Central memory CD4-positive, alpha-beta T cell (primary cell): ENCODE measurements at places on chromosomes 11 and 22.

GRCh38 chr22:49660794-49661781, 166.6 kb downstream of the BRD1 start:
- DNase-seq = no peak

GRCh38 chr11:18229501-18229900, 7.1 kb downstream of the SAA4 start:
- no peak for DNase-seq

DNA sequence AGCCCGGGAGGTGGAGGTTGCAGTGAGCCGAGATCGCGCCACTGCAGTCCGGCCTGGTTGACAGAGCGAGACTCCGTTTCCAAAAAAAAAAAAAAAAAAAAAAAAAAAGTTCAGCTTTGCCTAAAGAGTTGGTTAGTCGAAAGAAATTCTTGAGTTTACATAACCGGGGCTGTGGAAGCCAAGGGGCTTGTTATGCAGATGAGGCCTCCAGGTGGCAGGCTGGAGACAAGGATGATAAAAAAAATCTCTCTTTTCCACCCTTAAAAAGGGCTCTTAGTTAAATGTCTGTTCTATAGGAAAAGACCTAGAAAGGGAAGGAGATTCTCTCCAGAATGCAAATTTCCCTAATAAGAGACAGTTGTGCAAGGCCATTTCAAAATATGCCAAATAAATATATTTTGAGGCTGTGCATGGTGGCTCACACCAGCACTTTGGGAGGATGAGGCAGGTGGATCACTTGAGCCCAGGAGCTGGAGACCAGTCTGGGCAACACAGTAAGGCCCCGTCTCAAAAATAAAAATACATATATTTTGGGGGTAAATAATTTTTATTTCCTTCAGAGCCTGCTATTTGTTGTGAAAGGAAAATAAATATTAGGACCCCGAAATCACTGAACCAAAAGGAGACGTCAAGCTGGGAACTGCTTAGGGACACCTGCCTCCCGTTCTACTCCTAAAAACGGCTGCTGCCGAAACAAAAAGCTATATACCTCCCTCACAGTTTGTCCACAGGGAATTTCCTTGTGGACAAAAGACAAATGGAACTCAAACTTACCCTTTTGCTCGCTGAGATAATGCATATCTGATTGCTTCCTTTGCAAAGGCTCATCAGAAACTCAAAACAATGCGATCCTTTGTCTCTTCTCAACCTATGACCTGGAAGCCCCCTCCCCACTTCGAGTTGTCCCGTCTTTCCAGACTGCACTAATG, 2.4 kb upstream of the IFITM2 start:
- peak; percentile 59 for DNase-seq

GRCh38 chr11:8341996-8342395, 78.3 kb upstream of the LMO1 start:
- DNase-seq = no peak

- DNase-seq = no peak
These were observed 93.6 kb downstream of the MPPED1 start for GRCh38 chr22:43505423-43505822.

- peak; percentile 34 for DNase-seq
These were observed 12.8 kb upstream of the CLPB start for GRCh38 chr11:72446929-72447769.

DNA sequence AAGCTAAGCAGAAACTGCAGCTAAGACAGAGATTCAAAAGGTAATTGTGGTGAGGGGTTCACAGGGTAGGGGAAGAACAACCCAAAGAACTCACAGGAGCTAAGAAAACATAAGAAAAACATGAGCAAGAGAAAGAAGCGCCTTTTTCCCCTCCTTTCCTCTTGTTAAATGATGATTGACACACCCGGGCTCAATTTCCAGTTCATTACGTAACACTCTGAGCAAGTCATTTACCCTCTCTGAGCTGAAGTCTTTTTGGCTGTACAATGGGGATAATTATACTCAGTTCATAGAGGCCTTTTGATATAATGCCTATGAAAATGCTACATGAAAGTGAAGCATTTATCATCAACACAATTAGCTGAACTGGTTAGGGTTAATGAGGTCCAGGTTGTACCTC, 17.2 kb downstream of the LRP4 start:
- DNase-seq = no peak

DNA sequence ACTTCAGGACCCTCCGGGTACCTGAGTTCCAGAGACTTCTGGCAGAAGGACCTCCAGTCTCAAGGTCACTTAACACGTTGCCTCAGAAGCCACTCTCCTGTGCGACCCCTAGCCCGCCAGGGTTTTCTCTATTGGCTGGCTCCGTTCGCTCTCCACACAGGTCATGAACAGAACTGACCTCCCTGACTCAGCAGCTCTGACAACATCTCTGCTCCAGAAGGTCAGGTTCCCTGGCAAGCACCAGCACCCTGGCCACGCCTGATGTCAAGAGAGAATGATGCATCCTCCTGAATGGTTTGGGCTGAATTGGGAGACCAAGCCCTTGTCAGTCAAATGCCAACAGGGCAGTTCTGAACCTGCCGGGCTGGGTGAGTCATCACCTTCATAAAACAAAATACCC, 84.3 kb upstream of the TMEM45B start:
- no peak for DNase-seq

DNA sequence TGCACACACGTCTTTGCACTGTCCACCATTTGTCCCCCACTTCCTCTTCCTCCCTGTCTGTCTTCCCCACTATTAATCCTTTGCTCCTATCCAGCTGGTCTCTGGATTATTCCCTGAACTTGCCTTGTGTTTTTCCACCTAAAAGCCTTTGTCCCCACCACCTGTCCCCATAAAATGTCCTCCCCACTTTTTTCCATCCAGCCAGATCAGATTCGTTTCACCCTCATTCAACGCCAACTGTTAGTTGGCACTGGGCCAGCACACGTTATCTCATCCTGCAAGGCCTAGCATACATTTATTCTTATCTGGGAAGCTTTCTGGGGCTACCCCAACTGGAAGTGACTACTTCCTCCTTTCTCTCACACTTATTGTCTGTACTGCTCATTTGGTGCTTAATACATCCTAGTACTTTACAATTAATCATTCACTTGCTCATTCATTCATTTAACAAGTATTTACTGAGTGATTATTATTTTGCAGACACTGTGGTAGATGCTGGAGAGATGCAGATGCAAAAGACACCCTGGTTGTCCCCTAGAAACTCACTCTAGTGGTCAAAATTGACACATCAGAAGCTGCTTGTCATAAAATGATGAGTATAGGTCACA, 96.2 kb downstream of the RASSF10 start:
- no peak for DNase-seq

DNA sequence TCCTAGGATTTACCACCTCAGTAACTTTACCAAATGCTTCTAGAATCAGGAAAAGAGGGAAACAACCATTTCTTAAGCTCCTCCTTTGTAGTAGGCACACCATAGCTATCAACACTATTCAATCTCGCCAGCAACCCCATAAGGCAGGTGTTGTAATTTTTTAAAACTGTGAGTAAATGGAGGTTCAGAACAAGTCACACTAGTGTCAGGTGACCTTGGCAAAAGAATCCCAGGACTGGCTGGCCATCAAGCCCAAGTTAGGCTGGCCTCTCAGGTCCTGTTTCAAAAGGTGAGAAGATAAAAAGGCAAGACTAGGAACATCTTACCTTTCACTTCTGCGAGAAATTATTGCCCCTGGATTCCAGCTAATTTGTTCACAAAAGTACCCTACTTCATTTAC, 713 bp downstream of the TOP3B start:
- DNase-seq = no peak

GRCh38 chr11:105553025-105553424, 56.8 kb upstream of the GRIA4 start:
- DNase-seq = no peak

DNA sequence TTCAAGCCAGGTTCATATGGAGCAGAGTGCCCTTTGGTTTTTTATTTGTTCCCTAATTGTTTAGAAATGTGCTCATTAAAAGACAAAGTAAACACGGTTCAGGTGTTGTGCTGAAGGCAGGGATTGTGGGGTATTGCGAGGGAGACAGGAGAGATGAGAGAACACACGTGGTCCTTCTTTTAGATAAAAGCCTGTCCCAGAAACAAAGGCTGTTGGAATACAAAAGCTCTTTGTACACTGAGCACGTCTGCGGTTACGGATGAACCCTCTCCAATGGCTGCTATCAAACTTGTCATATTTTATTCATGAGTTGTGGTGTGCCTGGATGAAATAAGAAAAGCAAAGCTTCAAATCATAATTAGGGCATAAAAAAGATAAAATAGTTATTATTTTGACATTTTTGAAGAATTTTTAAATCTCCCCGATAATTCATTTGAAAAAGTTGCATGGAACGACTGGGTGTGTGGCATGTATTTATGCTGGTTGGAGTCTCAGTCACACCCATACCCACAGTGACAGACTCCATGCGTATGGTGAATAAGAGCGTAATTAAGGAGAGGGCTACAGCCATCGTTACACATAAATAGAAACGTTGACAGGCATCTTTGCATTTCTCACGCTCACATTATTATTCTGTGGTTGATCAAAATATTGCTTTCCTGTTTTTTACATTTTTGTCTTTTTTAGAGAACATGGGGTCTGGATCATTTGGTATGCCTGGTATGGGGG, 92.9 kb downstream of the NELL1 start:
- DNase-seq = no peak

GRCh38 chr11:29623144-29623722, 393.6 kb downstream of the KCNA4 start:
- DNase-seq = no peak

DNA sequence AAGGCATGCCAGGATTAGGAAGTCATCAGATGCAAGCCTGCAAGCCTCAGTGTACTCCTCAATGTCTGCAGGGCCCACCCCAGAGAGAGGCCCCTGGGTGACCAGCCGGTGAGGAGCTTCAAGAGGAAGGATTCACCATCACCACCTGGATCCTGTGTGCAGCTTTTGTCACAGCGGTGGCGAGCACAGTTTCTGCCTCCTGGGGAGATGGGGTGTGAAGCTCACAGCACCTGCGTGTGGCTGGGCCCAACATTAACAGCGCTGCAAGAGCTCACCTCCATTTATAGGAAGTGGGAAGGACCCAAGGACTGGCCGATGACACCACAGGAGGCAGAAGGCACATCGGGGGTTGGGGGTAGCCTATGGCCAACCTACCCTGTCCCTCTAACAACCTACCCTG, 235.3 kb downstream of the CTTN start:
- DNase-seq = no peak

DNA sequence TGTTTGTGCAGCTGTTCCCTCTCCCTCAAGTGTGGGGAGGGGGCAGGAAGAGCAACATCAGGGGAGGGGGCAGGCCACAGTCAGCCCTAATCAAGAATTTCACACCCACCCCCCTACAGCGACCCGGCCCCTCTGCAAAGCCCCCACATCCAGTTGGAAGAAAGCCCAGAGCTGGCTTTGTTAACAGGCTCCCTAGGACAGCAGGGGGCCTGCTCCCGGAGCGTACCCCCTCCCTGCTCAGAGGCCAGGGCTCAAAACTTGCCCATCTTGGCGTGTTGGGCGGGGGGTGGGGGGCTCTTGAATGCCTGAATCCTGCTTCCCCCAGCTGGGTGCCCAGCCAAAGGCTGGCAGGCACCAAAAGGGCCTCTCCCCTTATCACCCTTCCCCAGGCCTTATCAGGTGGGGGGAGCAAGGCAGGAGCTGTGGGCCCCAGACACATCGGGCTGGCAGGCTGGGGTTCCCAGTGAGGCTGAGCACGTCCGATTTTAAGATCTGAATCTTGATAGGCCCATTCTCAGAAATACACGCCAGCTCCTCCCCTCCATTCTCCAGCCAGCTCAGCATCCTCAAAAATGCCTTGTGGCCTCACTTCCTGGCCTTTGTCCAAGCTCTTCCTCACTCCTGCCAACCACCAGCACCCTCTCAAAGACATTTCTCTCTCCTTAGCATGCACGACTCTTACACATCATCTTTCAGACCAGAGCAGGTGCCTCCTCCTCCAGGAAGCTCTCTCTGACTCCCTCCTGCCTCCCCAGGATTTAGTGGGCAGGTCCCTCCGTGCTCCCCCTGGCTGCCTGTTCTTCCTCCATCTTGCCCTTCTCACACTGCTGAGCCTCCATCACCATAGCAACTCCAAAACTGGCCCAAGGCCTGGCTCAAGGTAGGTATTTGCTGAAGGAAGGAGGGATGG, 384.8 kb downstream of the MN1 start:
- DNase-seq = no peak

DNA sequence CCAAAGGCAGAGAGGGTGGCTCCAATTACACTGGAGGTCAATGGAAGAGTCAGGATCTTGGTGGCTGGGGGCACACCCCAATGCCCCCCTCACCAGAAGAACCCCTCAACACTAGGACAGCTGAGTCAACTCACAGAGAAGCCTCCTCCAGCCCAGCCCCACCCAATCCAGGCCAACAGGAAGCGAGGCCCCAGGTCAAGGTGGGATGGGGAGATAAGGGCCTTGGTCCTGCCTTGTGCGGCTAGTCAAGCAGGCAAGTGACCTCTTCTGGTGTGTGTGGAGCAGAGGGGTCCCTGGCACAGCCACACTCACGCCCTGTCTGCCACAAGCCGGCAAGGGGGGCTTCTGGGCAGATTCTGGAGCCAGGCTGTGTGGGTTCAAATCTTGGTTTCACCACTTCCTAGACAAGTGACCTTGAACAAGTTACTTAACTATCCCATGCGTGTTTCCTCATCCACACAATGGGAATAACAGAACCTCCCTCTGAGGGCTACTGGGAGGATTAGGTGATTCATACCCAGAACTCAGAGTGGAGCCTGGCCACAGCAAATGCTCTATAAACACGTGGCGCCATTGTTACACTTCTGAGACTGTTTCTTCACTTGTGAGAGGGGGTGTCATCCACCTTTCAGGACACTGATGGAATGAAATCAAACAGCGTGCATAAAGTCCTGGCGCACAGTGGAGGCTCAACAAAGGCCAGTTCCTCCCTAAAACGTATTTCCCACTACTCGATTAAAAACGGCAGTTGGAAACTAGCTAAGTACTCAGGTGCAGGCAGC, 3.2 kb downstream of the TTLL12 start:
- no peak for DNase-seq

DNA sequence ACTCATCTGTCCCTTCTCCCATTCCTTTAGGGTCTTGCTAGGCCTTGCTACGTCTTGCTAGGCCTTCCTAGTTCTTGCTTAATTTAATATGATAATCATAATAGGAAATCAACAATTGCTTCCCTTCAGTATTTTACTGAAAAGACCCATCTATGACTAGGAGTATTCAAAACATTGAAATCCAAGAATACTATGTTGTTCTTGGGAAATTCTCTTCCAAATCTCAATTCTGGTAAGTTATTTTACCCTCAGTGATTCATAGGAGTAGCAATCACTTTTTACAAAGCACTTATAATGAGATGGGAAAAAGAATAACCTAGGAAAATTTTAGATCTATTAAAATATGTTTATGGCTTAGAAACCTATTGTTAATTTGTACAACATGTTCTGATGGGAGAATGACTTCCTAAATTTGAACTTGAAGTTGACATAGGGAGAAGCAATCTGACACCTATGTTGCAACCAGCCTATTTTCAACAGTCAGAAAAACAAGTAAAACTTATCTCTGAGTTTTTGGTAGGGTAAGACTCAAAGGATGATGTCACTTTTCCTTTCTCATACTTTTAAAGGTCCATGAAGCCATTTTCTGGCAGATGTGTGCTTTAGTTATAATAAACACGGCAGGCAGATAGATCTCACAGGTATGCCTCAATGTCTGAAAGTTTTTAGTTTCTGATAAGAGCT, 29.5 kb upstream of the HIPK3 start:
- no peak for DNase-seq

GRCh38 chr11:72700146-72700545, 25.9 kb upstream of the PDE2A start:
- DNase-seq = no peak

GRCh38 chr11:96869207-96869606, 479.4 kb downstream of the JRKL start:
- no peak for DNase-seq

- DNase-seq = no peak
These were observed 739.8 kb upstream of the API5 start for GRCh38 chr11:42571878-42572610.

GRCh38 chr22:35854334-35854733, 136.7 kb downstream of the APOL5 start:
- no peak for DNase-seq
